ENCODE measurements at places on chromosomes 11 and 22. TPM values are rescaled to one million over a fixed set of nuclear protein-coding genes. Genes with fewer than 3 reads are reported as not detected.

DNA sequence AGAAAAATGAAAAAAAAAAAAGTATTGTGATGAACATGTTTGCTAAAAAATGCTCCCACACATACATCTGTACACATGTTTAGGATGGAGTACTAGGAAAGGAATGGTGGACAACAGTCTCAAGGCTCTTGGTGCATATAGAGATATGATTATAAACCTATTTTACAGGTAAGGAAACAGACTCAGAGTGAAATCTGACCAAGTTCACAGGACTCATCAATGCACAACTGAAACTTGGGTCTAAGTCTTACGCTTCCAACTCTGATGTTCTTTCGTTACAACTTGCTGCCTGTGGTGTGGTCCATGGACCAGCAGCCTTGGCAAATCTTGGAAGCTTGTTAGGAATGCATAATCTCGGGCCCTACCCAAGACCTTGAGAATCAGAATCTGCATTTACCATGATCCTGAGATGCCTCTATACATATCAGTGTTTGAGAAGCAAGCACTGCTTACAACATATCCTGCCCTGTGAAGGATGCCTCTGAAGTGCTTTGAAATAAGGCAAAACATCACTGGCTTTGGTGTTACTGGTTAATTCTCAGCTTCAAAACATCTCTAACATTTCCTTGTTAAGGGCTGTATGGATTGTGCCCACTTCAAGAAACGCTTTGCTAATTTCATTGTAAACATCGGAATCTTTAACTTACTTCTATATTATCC is 39.9 kb upstream of the NUP160 start:
- no peak for DNase-seq

DNA sequence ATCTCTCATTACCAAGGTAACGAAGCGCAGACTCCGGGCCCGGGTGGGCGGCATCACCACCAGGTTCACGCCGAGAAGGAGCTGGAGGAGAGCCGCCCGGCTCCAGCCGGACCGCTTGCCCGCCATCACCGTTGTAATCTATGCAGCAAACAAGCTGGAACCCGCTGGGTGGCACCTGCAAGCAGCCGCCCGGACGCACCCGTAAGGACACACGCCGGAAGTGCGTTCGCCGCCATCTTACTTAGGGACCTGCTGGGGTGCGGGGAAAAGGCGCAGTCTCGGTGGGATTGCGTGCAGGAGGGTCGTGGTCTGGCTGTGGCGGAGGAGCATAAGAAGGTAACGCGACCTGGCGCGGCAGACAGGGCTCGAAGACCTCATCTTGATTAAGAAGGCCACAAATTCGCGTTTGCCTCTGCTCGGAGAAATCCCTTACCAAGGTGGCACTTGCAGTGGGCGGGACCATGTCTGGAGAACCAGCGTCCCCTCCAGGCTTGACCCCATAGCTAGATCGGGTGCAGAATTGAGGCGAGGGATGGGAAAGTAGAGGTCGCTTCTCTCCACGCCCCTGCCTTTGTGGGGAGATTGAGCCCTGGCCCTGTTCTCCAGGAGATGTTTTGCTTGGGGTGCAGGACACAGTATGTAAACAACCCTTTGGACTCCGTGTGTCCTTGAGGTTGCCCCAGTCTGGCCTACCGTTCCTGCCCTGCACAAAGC is at the start of gene ACP2:
Gene ACP2 (minus strand): TSS at position 151 of the 714 bp plus-strand sequence. CDS start 25 bp downstream, at position 126.
- peak; percentile 89 for DNase-seq

DNA sequence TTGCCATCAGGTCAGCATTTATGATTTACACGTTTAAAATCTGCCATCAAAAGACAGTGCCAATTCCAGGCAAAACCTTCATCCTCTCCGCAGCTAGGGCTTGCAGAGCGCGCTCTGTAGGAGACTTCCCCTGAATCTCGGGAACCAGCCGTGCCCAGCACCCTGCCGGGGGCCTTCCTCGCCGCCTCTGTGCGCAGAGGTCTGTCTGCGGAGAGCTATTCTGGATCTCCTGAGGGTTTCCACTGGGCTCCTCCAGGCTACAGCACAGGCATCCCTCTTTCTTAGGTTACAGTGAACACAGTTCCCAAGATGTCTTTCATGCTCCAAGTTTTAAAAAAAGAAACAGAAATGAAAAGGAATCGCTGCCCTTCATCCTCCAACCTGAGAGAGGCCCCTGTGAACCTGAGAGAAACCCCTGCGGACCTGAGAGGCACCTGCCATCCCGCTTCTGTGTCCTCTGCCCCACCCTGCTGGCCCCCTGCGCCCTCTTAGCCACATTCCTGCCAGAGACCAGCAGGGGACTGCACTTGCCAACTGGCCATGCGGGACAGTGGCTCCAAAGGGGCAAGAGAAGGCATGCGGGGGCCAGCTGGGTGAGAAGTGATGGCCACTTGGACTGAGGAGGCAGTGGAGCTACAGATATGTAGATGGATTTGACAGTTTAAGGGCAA is 16.1 kb downstream of the TP53AIP1 start:
- no peak for DNase-seq

DNA sequence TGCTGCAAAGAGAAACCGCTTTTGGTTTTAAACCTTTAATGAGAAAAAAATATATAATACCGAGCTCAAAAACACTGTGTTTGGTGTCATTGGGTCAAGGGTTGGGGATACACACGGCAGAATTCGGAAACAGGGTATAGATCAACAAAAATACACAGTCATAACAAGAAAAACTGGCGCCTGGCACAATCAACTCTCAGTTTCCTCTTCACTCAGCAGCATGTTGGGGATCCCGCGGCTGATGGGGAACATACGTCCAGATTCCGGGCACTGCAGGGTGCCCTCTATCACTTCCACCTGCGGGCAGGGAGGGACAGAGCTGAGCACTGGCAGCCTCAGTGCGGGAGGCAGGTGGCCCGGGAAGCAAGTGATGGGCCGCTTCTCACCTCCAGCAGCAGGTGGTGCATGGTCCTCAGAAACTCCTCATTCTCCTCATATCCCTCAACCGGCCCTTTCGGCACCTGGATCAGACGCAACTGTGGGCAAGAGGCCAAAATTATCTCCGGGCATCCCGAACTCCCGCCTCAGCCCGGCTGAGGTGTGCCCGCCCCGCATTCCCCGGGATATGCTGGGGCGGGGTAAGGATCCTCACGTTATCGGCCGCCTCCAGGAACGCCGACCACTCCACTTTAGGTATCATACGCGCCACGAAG is 561 bp downstream of the TRMT112 start:
- no peak for DNase-seq

GRCh38 chr11:122821169-122821568 is 17.1 kb upstream of the CRTAM start:
- DNase-seq: no peak

DNA sequence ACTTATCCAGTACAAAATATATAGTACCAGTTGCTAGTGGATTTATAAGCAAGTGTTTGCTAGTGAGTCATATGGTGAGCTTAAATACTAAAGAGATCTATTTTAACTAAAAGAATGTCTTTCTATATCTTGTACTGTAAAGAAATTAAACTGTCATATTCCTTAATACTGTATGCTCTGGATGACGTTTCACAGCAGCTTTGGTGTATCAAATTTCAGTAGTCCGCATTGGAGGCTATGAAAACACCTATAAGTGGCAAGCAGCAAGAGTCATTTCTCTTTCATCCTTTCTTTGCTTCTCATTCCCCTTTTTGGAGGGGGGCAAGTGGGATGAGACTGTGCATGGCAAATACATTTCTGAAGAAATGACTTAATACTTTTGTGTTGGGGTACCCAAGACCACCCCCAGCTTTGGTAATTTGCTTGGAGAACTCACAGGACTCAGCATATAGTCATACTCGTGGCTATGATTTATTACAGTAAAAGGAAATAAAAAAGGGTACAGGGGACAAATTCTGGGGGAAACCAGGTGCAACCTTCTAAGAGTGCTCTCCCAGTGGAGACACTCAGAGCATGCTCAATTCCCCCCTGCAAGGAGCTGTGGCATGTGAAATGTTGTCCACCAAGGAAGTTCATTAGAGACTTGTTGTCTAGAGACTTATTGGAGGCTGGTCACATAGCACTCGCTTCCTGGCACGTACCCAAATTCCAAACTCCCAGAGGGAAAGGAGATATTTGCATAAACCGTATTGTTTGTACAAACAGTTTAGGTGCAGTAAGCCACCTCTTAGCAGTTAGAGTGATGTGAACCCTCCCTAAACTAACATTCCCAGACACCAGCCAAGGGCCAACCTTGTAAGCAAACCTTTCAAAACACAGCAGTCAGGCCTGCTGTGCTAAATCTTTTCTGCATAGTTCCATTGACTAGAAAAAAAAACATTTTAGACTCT is 210.8 kb downstream of the PGR start:
- no peak for DNase-seq

The YPEL1 gene
- 1.3 TPM for total RNA-seq

The OR51T1 gene
- not detected for total RNA-seq

The FXYD6 gene
- total RNA-seq: 0.98 TPM

The CLDN5 gene
- total RNA-seq: 0.27 TPM
